ENCODE measurements at places on chromosomes 5 and 9. TPM values are rescaled to one million over a fixed set of nuclear protein-coding genes. Genes with fewer than 3 reads are reported as not detected.
A peak's percentile ranks its signal among the peaks of the same experiment; 100 is the strongest.

- no peak for DNase-seq
Observed at GRCh38 chr9:77316058-77316457, 138.7 kb downstream of the VPS13A start.

- DNase-seq: no peak
Observed at GRCh38 chr9:94913550-94913949, 187.1 kb downstream of the AOPEP start.

DNA sequence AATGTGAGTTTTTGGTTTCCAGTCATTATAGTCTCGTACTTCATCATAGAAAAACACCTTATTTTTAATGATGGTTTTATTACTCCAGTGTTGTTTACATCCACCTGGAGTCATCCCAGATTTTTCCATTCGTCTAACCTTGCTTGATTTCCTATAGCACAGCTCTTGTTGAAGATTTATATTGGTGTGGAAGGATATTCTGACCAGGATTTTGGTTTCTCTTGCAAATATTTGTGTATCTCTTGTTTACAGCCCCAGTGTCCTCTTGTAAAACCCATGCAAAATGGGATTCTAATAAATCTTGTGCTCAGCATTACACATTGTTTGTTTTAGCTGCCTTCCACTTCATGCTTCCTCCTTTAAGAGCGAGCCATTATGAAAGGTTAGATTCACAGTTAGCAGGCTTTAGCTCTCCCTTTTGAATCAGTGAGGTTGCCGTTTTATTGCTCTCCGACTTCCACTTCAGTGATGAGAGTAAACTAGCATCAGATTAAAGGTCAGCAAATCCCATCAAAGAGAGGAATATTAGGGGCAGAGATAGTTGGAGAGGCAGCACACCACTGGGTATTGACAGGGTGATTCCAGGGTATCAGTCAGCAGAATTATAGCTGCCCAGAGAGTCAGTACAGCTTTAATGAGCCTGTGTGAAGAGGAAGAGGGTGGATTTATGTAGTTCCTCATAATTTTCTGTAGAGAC lies 157.1 kb downstream of the PBX3 start:
- no peak for DNase-seq

DNA sequence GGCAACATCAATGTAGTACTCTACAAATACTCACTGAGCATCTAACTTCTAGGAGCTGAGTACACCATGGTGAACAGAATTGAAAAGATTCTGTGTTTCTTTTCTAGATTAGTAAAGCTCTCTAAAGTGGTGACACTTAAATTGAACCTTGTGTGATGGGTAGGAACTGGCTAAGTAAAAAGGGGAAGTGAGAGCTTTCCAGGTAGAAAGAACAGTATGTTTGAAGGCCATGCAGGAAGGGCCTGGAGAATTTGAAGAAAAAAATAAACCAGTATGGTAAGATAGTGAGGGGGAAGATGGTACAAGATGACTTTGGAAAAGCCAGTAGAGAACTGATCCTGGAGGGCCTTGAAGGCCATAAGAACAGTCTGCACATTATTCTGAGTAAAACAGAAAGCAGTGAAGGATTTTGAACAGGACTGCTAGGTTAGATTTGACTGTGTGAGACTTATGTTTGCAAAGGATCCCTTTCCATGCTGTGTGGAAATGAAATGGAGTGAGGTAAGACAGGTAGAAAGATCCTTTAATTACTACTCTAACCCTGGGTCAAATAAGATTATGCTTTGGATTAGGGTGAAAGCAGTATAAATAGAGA lies 46.7 kb upstream of the UBQLN1 start:
- no peak for DNase-seq

GRCh38 chr9:135002802-135003201 lies 84.7 kb upstream of the OLFM1 start:
- DNase-seq: no peak

DNA sequence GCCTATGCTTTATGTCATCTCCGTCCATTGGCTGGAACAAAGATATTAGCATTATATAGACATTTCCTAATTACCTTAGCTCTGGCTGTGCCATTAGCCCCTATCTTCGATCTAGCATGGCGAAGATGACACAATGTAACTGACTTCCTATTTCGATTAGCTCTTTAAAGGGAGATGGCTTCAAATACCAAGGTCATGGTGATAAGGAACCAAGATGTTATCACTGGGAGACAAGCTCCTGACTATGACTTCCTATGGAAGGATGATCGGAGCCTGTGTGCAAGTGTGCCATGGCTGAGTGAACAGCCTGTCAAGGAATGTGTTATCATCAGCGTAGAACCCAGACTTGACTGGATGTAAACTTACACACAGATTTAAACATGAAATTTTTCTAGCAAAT lies 602.1 kb downstream of the PSAT1 start:
- no peak for DNase-seq

DNA sequence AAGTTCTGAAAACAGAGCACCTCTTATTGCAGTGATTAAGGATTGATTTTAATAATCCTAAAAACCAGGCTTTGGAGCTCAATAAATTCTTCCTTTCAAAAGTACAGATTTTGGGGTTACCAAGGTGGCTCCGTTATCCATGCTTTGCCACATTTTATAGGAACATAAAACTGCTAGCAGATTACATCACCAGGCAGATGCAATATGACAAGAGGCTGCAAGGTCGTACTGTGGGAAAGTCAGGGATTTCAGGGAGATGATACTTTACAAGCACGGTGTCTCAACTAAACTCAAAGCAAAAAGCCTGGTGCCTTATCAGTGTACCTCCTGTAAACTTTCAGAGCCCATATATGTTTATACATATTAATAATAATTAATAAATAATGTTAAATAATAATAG lies 28.6 kb downstream of the ADAMTSL1 start:
- DNase-seq: no peak

DNA sequence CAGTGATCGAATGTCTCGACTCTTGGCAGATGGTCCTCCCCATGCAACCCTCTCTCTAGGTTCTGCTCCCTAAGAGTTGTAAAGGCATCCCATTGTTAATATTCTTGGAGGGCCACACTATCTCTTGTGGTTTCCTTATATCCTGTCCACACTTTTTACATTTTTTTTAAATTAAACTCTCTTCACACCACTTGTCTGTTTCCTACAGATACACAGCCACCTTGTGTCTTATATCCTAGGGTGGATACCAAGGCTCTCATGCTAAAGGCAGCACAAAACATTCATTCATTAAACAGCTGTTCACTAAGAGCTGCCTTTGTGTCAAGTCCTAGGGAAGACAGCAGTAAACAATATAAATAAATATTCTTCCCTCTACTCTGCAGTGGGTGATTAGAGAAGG lies 60.5 kb upstream of the SHISAL2B start:
- DNase-seq: no peak

GRCh38 chr5:76256116-76256889 lies 146.8 kb upstream of the IQGAP2 start:
- DNase-seq: no peak

- DNase-seq: no peak
Observed at GRCh38 chr5:155057626-155058025, 44.1 kb downstream of the KIF4B start.

DNA sequence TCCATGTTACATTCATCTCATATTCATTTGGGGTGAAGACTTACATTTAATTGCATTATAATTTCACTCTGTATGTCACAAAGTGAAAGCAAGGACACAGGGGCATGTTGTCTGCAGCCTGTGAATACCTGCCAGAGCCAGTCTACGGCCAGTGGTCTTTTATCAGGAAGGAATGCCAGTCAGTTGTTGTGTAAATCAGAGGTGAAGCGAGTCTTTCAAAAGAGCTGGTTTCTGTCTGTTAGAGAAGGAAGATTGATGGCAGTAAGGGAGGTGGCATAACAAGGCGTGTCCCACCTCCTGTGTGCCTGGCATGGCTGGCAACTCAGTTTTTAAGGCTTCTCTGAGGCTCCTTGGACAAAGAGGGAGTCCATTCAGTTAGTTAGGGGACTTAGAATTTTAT lies 18.1 kb upstream of the SYK start:
- no peak for DNase-seq

- DNase-seq: peak; percentile 85
Observed at GRCh38 chr5:69492391-69492922, at the start of gene OCLN. OCLN (plus strand) TSS chr5:69492790; CDS start chr5:69504245, 11,455 bp downstream.

DNA sequence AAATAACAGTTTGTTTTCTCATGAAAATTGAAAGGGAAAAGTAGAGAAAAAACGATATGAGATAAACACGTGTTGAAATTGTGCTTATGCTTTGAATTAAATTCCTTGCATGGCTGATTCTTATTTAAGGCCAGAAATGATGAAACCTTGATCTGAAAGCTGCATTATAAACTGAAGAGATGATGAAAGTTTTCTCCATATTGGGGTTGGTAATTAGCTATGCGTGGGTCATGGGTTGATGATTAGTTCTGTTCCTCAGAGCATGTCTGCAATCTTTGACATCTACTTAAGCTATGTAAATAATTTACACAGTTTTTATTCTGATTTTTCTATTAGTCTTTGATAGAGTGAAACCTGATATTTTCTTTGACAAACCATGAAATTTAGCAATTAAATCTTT lies 264.1 kb downstream of the CD180 start:
- DNase-seq: no peak

Gene HBEGF
- 4.7 TPM for total RNA-seq

Gene CATSPER3
- total RNA-seq: 0.74 TPM

Gene SERF1A
- 24.6 TPM for total RNA-seq

Gene N4BP3
- total RNA-seq: 6.6 TPM

Gene SEC24A
- total RNA-seq: 37.2 TPM

Gene NIPAL4
- 0.46 TPM for total RNA-seq

Gene SPATA31C2
- total RNA-seq: not detected

Gene PCDHB9
- total RNA-seq: 2.2 TPM
